GM12864 (cell line): ENCODE measurements at places on chromosomes 11 and 22.
A peak's percentile ranks its signal among the peaks of the same experiment; 100 is the strongest.

- no peak for DNase-seq
Observed at GRCh38 chr22:45458532-45458931, 44.2 kb upstream of the FBLN1 start.

DNA sequence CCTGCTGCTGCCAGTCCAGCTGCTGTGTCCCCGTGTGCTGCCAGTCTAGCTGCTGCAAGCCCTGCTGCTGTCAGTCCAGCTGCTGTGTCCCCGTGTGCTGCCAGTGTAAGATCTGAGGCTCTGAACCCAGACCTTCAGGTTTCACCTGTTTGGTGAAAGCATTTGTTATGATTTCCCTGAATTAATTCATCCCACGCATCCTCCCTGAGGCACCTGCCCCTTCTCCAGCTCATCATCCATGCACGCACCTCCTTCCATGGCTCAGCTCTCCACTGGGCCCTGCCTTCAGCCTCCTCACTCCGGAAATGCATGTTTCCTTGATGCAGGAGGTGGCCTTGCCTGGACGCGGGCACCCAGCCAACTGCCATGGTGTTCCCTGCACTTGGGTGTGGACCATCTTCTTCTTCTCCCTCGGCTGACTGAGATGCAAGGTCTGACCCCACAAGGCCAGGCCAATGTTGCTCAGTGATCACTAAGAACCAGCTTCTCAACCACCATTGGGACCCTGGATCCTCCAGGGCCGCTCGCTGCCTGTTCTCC is 788 bp downstream of the KRTAP5-10 start:
- no peak for DNase-seq

DNA sequence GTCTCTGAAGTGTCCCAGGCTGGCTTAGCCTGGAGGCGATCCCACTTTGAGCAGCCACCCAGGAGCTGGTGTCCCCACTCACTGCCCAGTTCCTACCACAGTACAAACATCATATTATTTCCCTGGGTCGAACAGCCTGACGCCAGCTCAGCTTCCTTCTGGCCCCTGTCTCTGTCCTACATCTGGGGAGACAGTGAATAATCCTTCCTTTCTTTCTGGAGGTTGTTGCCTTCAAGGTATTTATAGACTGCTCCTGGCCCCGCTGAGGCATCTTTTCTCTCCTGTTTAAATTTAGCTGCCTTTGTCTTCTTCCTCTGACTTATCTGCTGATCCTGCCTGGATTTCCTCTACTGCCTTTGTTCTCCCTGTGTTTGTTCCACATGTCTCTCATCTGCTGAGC is 56.8 kb upstream of the LRRC55 start:
- DNase-seq, result no peak

DNA sequence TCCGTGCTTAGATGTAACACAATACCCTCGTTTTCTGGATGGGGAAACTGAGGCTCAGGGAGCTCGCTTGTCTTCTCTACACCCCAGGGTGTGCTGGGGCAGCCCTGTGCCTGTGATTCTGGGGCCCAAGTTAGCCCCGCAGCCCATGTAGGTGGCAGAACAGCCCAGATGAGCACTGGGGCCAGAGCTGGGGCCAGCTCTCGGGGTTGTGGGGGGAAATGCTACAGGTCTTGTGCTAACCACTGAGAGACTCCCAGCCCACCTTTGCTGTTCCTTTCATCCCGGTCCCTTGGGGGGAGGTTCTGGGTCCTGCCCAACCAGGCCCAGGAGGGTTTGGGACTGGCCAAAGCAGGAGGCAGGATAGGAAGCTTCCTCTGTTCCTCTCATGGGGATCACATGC is 13.5 kb downstream of the MYEOV start:
- no peak for DNase-seq

DNA sequence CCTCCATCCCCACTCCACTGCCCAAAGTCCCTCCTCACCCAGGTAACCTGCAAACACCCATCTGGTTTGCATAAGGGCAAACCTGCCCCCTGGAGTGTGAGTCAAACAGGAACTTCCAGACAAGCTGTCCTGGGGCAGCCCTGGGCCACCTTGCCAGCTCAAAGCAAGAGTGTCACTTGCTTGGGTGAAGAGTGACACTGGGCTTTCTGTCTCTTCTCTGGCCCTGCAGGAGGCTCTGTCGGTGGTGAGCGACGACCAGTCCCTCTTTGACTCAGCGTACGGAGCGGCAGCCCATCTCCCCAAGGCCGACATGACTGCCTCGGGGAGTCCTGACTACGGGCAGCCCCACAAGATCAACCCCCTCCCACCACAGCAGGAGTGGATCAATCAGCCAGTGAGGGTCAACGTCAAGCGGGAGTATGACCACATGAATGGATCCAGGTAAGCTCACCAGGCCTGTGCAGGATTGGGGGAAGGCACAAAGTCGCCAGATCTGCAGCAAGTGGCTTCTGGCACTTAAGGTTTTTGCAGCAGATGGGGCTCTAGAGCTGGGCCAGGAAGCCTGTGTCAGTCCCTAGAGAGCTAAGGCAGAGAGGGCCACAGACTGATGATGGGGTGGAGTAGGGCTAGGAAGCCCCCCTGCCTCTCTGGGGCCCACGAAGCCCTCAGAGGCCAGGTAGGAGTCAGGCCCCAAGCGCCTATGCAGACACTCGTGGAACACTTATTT is 64.2 kb downstream of the FLI1 start:
- peak; percentile 74 for DNase-seq

DNA sequence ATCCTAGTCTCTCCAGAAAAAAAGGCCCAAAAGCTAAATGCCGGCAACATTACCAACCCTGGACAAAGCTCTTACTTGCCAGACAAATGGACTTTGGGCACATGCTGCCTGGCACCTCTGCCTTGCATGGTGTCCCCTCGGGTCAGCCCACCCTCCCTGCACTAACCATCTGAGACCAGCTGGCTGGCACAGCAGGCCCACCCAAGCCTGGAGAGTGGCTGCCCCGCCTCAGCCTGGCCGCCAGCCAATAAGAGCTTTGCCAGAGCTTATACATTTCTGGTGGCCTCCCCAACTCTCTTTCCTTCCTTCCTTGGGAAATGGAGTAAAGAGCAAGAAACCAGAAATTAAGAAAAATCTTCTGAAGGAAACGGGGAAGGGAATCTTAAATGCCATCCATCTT is 24.5 kb downstream of the MCHR1 start:
- no peak for DNase-seq

- DNase-seq, result no peak
Observed at GRCh38 chr22:45572444-45572843, 69.8 kb downstream of the FBLN1 start.

DNA sequence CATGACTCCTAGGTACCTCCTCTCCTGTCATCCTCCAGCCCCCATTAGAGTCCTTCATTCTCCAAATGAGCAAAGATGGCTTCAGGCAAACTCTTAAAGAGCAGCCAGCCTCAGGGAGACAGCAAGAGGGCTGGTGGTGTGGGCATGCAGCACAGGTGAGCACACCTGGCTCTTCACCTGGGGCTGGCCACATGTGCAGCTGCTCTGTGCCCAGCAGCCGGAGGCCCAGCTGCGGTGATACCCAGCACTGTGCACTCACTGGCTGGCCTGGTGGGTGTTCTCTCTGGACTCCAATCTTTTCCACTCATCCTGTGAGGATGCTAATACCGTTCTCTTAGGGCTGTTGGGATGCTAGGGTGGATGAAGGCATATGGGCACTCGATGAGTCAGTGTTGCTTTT is 106.1 kb upstream of the PARVA start:
- DNase-seq, result no peak

DNA sequence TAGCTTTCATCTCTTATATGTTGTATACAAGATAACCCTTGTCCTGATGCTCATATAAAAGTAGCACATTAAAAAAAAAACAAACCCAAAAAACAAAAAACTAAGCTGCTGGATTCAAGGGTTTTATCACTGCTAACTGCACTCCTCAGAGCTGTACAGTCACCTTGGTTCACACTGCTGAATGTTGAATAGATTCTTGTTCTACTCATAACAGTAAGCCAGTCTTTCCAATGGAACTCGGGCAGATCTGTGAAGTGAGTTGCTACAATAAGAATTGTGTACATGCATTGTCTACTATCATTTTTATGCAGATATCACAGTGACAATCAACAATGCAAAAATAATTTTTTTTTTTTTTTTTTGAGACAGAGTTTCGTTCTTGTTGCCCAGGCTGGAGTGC is 4.7 kb downstream of the HARBI1 start:
- DNase-seq, result no peak

- DNase-seq, result no peak
Observed at GRCh38 chr22:31585161-31585859, 76.7 kb downstream of the PISD start.

DNA sequence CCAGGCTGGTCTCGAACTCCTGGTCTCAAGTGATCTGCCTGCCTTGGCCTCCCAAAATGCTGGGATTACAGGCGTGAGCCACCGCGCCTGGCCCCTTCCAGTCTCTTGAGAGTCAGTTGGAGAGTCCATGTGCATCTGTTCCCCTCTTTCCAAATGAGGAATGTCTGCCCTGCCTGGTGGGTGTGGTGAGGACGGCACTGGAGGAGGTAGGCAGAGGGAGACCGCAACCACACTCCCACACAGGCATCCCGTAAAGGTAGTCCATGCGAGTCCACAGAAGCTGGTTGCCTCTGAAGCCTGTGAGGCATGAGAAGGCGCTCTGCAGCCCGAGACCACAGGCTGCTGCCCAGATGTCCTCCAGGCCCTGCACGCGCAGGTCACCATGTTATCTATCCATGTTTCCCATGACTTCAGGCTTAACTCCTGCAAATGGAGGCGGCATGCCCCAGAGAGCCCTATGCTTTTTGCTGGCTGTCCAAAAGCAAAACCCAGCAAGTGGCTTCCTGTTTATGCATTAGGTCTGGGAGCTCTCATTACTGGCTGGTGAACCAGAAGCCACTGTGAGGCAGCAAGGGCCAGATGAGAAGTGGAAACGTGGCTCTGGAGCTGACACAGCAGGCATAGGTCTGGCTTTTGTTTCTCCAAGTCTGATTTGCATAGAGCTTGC is 43.4 kb downstream of the GRIK4 start:
- no peak for DNase-seq

GRCh38 chr22:37566329-37566837 is 6.1 kb downstream of the CDC42EP1 start:
- DNase-seq, result no peak
